ENCODE measurements at places on chromosomes 2 and 18. TPM values are rescaled to one million over a fixed set of nuclear protein-coding genes. Genes with fewer than 3 reads are reported as not detected.

Gene TMEM163
- total RNA-seq: not detected

Gene UGT1A8
- total RNA-seq: not detected

Gene RGPD4
- not detected for total RNA-seq

Gene MAP3K19
- total RNA-seq: 3.8 TPM

Gene SERPINB12
- not detected for total RNA-seq

Gene RUFY4
- not detected for total RNA-seq

Gene SULT1C4
- 12.4 TPM for total RNA-seq

DNA sequence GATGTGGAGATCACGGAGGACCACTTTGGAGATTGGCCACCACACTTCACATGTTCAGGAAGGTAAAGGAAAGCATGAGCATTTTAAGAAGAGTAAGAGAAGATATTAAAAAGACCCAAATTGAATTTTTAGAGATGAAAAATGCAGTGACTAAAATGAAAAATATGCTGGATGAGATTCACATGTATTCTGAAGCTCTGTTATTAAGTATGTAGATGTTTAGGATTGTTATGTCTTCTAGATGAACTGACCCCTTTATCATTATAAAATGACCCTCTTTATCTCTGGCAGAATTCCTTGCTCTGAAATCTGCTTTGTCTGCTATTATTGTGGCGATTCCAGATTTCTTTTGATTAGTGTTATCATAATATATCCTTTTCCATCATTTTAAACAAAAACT lies 36.0 kb upstream of the DYNC2LI1 start:
- H3K27me3 ChIP-seq: no peaks in the 10 kb centered on the region
- H3K4me1 ChIP-seq: no peaks in the 10 kb centered on the region
- no peak overlapping the region for H3K4me3 ChIP-seq
- H3K36me3 ChIP-seq: no peaks in the 10 kb centered on the region

- no peaks in the 10 kb centered on the region for H3K27me3 ChIP-seq
- no peaks in the 10 kb centered on the region for H3K4me1 ChIP-seq
- no peak for DNase-seq
- H3K36me3 ChIP-seq: no peaks in the 10 kb centered on the region
- no peak overlapping the region for H3K27ac ChIP-seq
These were observed 22.1 kb downstream of the GPR39 start for GRCh38 chr2:132438691-132439090.

GRCh38 chr2:236840857-236841256 lies 244.8 kb upstream of the COPS8 start:
- no peaks in the 10 kb centered on the region for H3K36me3 ChIP-seq
- DNase-seq: no peak
- H3K4me3 ChIP-seq: no peak overlapping the region
- no peak overlapping the region for H3K27ac ChIP-seq
- no peaks in the 10 kb centered on the region for H3K27me3 ChIP-seq
- no peaks in the 10 kb centered on the region for H3K4me1 ChIP-seq

DNA sequence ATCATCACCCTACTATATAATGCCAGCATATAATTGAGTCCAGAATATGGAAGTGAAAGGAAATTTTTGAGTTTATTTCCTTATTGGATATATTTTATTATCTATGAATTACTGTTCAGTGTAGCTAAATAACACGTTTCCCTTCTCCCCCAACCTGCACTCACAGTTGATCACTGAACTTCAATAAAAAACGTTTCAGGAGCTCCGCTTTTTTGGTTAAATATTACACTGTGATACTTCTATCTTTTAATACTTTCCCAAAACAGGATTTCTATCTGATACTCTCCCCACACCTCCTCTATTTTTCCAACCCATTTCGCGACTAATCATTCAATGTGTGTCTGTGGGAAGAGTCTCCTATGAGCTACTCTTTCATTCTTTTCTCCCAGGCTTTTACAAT lies 7.2 kb downstream of the VSNL1 start:
- H3K27ac ChIP-seq: no peak overlapping the region
- H3K27me3 ChIP-seq: no peaks in the 10 kb centered on the region
- no peaks in the 10 kb centered on the region for H3K36me3 ChIP-seq
- no peak for DNase-seq
- H3K4me1 ChIP-seq: no peaks in the 10 kb centered on the region

GRCh38 chr2:231306791-231307393 lies 88.6 kb upstream of the B3GNT7 start:
- no peak overlapping the region for H3K27ac ChIP-seq
- DNase-seq: no peak
- H3K36me3 ChIP-seq: no peaks in the 10 kb centered on the region

GRCh38 chr2:215613280-215613679 lies 177.4 kb upstream of the FN1 start:
- H3K36me3 ChIP-seq: no peaks in the 10 kb centered on the region
- H3K4me3 ChIP-seq: no peak overlapping the region
- no peaks in the 10 kb centered on the region for H3K27me3 ChIP-seq
- no peak for DNase-seq
- H3K27ac ChIP-seq: no peak overlapping the region

GRCh38 chr2:83420993-83421392 lies 1038.1 kb downstream of the SUCLG1 start:
- DNase-seq: no peak
- no peaks in the 10 kb centered on the region for H3K27me3 ChIP-seq
- no peaks in the 10 kb centered on the region for H3K4me1 ChIP-seq

DNA sequence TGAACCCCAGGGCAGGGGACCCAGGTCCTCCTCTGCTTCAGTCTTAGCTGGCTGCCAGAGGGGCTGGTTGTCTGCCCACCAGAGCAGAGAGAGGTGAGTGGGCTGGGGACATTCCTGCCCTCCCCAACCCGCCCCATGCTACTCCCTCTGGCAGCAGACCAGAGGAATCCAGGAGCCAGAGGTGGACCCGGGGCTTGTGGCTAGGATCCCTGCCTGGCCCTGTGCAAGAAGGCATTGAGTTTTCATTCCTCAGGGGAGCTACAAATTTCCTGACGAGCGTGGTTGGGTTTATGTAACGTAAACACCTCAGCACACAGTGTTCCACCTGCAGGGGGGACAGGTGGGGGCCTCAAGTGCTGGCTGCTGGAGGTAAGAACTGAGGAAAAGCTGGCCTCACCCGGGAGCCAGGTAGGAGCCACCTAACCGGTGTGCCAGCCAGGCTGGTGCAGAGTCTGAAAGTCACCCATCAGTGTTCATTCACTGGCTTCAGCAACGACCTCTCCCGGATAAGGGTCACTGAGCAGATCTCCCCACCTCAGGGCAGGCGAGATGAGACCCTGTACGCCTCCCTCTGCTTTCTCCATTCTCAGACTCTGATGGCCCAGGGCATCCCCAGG lies 246.8 kb downstream of the DYSF start:
- H3K4me3 ChIP-seq: no peak overlapping the region
- DNase-seq: no peak
- no peak overlapping the region for H3K27ac ChIP-seq
- H3K27me3 ChIP-seq: no peaks in the 10 kb centered on the region
- no peaks in the 10 kb centered on the region for H3K36me3 ChIP-seq

DNA sequence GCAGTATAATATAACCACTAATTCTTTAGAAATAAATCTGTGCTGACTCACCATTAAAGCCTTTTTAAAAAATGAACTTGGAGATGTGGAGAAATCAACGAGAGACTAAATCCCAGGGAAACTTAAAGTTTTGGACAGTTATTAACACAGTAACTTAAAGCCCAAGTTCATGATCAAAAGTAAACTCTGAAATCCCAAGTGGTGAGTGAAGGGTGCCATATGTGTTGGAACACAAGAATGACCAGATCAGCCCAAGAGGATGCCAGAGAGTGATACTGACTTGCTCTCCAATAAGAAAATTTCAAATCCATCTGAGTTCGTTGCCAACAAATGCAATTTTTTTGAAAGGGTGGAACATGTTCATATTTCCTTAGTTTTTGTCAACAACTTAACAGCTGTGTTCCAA lies 838.1 kb upstream of the ACVR2A start:
- no peaks in the 10 kb centered on the region for H3K27me3 ChIP-seq
- H3K27ac ChIP-seq: no peak overlapping the region
- DNase-seq: no peak
- H3K4me1 ChIP-seq: no peaks in the 10 kb centered on the region
- H3K36me3 ChIP-seq: no peaks in the 10 kb centered on the region
- H3K4me3 ChIP-seq: no peak overlapping the region

GRCh38 chr18:76691800-76692199 lies 130.6 kb upstream of the ZNF236 start:
- H3K4me3 ChIP-seq: no peak overlapping the region
- no peaks in the 10 kb centered on the region for H3K27me3 ChIP-seq
- peaks cover 8% of the 10 kb centered on the region for H3K4me1 ChIP-seq
- H3K36me3 ChIP-seq: no peaks in the 10 kb centered on the region

DNA sequence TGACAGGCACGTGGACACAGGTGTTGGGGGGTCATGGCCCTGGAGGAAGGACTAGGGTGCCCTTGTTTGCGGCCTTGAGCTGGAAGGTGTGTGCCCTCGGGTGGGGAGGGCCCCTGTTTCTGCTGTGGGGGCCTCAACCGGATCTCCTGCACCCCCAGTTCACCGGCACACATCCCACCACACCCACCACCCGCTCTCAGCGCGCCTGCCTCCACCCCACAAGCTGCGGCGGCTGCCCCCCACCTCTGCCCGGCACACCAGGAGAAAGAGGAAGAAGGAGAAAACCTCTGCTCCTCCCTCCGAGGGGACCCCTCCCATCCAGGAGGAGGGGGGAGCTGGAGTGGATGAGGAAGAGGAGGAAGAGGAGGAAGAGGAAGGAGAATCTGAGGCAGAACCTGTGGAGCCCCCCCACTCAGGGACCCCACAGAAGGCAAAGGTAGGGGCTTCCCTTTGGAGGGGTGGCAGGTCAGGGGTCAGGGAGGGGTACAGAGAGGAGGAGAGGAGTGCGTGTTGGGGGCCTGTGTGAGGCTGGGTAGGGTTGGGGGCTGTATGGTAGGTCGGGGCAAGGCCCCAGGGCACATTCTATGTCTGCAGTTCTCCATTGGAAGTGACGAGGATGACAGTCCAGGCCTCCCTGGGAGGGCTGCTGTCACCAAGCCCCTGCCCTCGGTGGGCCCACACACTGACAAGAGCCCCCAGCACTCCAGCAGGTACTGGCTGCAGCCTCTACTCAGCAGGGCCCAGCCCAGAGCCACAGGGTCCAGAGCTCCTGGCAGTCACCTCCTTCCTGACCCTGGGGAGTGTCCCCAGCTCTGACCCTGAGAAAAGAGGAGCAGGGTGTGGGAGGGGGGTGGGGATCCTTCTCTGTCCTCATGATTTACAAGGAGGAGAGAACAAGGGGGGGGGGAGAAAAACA lies 1.8 kb downstream of the SLC4A3 start:
- H3K27me3 ChIP-seq: no peaks in the 10 kb centered on the region
- H3K4me1 ChIP-seq: no peaks in the 10 kb centered on the region
- H3K4me3 ChIP-seq: no peak overlapping the region
- H3K27ac ChIP-seq: no peak overlapping the region
- no peak for DNase-seq

- H3K4me1 ChIP-seq: no peaks in the 10 kb centered on the region
- no peaks in the 10 kb centered on the region for H3K36me3 ChIP-seq
- no peak overlapping the region for H3K4me3 ChIP-seq
- no peak overlapping the region for H3K27ac ChIP-seq
- no peak for DNase-seq
These were observed 2016.1 kb upstream of the PIK3C3 start for GRCh38 chr18:39938676-39939608.

DNA sequence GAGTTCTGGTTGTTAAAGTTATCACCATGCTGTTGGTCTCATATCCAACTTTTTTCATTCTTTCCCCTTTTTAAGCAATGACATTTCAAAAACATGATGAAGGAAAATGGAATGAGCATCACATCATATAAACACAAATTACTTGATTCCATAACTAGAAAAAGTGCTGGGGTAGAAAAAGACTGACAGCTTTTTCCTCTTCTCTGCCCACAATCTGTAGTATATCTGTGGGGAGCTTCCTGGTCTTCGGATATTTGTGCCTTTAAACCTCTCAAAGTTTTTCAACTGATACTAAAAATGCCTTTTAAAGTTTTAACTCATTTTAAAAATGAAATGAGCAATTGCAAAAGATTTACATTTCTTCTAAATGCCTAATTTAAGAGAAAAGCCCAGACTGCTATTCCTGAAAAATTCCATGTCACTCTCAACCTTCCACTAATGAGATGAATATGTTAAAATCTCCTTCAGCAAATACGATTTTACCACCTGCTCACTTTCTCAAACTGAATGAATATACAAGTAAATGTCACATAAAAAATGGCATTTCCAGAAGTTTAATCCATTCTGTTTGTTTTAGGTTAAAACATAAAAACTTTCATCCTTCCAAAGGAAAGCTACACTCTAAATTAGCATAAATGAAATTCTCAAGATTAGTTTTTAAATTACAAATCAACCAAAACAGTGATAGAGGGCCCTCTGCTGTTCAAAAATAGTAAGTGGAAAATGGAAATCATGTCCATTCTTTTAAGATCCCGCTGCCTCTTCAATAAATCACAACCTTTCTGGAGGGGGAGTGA lies 2.1 kb downstream of the DNAH7 start:
- no peak overlapping the region for H3K4me3 ChIP-seq
- no peaks in the 10 kb centered on the region for H3K27me3 ChIP-seq
- H3K4me1 ChIP-seq: no peaks in the 10 kb centered on the region

- H3K4me3 ChIP-seq: no peak overlapping the region
- H3K27me3 ChIP-seq: no peaks in the 10 kb centered on the region
- H3K36me3 ChIP-seq: no peaks in the 10 kb centered on the region
- no peak overlapping the region for H3K27ac ChIP-seq
These were observed 14.8 kb downstream of the NPPC start for GRCh38 chr2:231911381-231911780.

GRCh38 chr2:134142341-134142738 lies 111.5 kb upstream of the MGAT5 start:
- no peaks in the 10 kb centered on the region for H3K27me3 ChIP-seq
- no peak overlapping the region for H3K4me3 ChIP-seq
- no peaks in the 10 kb centered on the region for H3K36me3 ChIP-seq

- DNase-seq: no peak
- H3K4me1 ChIP-seq: peaks cover 6% of the 10 kb centered on the region
- no peaks in the 10 kb centered on the region for H3K27me3 ChIP-seq
These were observed 1.5 kb downstream of the ROCK1 start for GRCh38 chr18:21109936-21110712.

GRCh38 chr2:38731684-38732221 lies 19.4 kb downstream of the SRSF7 start:
- no peak for DNase-seq
- H3K27me3 ChIP-seq: no peaks in the 10 kb centered on the region
- H3K4me3 ChIP-seq: no peak overlapping the region
- H3K36me3 ChIP-seq: no peaks in the 10 kb centered on the region
- no peak overlapping the region for H3K27ac ChIP-seq
- no peaks in the 10 kb centered on the region for H3K4me1 ChIP-seq

DNA sequence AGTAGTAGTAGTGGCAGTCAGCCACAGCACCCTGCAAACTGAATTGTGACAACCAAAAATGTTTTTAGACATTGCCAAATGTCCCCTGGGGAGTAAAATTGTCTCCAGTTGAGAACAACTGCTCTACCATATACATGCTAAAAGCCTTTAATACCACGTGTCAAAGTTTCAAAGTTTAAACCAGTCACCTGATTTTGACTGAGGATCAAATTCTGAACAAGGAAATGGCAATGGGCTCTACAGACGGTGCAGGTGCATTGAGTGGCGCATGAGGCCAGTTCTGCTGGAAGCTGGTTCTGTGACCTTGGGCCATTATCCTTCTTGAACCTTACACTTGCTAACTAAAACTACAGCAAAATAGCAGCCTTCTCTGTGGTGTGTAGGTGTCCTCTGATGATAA lies 85.0 kb downstream of the LIPG start:
- H3K4me1 ChIP-seq: no peaks in the 10 kb centered on the region
- no peak for DNase-seq
- no peak overlapping the region for H3K4me3 ChIP-seq
- no peaks in the 10 kb centered on the region for H3K27me3 ChIP-seq
- no peaks in the 10 kb centered on the region for H3K36me3 ChIP-seq

Measured in uterus (tissue), 4 donors.